ENCODE measurements at places on chromosomes 11 and 22.

DNA sequence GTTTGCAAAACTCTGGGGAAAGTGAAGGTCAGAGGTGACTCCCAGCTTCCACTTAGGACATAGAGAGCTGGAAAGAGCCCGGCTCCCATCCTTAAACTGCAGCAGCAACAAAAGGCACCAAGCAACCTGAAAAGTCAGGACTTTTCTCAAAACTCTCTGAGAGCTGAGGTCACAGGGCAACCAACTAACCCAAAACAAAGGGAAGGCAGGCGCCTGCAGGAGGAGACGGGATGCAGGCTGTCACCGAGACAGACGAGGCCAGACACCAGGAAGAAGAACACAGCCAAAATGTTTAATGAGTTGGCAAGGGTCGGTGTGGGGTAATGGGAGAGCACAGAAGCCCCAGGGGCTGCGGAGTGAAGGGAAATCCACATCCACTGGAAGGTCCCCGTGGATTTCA lies 19.9 kb downstream of the ASCL2 start:
- no peak for DNase-seq

DNA sequence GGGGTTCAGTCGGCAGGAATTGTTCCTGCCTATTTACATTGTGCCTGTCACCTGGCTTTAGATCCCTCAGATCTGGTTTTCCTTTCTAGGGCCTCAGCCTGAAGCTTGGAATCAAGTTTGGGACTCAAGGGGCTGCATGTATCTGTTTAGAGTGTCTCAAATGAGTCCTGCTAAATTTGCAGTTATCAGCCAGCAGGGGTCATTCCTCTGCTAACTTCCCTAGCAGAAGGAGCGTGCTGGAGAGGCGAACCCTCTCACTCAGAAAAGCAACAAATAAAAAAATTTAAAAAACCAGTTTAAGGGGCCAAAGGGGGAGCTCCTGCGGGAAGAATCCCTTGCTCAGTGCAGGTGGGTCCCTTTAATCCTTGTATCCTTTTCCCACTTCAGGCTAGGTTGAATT lies 1220.2 kb downstream of the JRKL start:
- no peak for DNase-seq

DNA sequence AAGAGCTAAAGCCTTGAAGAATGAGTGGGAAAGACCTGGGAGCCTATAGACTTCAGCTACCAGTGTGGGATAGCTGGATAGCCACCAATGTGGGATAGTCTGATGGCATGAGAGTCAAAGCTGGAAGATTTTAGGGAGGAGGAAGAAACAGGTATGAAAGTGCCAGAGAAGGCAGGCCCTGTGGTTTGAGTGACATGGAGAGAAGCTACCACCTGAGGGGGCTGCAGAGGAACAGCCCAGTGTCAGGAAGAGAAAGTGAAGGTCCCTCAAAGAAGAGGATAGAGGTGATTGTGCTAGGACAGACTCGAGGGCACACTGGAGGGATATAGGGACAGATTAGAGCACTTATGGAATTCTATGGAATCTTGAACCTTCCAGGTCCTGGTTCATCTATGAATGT lies 23.1 kb upstream of the PAX6 start:
- no peak for DNase-seq

DNA sequence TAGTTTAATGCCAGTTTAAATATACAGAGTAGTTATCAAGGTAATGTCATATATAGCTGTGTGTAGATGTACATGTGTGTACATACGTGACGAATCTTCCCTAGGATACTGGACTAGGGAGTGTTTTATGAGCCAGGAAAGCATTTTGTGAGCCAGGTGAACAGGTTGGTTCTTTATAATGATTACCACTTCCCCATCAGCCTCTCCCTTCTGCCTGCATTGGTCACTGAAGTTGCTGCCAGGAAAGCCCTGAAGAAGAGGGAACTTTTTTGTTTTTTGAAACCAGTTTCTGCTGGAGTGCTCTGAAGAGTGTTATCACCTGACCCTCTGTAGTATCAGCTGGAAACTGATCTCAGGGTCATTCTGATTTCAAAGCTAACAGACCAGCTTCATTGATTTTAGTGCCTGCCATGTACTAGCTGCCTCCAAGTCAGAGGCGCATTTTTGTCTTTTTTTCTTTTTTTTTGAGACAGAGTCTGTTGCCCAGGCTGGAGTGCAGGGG lies 14.2 kb upstream of the ST14 start:
- DNase-seq: no peak

- no peak for DNase-seq
Measured at GRCh38 chr22:40995821-40996220, 44.6 kb downstream of the RBX1 start.

DNA sequence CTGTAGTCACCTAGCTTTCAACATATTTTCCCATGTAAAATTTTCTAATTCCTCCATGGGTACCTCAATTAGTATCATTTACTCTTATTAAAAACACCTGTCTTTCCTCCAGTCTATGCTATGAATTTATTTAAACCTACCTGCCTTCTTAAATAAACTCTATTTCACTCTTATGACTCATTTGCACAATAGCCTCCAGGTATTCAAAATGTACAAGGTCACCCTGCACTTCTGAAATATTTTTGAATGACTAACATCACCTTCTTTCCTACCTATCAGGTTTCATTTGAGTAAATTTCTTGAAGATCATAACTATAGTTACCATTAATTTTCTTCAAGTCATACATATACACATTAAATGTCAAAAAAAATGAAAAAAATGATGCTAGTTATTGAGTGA lies 939.7 kb downstream of the DLG2 start:
- DNase-seq: no peak

DNA sequence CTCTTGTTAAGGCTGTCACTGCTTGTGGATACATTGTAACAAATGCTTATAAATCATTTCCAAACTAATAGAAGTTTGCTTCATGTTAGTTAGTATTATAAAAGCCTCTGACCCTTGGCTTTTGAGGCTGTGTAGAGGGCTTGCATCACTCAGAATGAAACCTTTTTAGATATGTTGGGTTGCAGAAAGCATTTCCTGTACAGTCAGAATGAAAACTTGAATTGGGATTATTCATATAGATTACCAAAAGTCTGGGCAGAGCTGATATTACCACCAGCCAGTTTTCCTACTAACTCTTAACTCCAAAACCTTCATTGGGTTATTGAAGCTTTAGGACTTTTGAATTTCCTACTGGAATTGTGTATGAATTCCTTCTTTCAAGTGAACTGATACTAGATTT lies 12.0 kb downstream of the KMT2A start:
- no peak for DNase-seq

DNA sequence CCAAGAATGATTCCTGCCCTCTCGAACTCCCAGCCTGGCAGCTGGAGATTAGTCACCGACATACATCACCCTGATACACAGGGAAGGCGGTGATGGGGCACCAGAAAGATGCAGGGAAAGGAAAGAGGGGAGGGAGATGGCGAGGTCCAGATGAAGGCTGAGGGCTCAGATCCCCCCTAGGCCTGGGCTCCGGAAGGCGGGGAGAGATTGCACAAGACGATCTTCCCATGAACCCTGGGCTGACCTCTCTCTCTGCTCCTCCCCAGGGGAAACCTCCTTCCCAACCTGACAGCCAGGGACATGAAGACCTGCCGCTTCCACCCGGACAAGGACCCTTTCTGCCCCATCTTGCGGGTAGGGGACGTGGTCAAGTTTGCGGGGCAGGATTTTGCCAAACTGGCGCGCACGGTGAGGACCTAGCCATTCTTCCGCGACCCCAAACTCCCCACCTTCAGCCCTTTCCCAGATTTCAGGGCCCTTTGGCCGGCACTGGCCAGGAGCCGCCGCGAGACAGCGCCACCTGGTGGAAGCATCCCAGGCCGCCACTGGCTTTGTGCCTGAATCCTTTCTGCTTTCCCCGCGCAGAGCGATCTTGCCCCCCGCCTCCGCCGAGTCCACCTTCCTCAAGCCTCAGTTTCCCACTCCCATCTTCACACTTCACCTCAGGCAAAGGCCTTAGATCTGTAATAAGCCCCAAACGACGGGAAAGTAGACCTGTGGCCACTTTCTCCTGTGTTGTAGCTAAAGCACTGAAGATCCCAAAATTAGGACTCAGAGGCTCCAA lies 11.5 kb downstream of the P2RX3 start:
- DNase-seq: no peak

- no peak for DNase-seq
Measured at GRCh38 chr22:27857443-27857842, 55.9 kb upstream of the MN1 start.

DNA sequence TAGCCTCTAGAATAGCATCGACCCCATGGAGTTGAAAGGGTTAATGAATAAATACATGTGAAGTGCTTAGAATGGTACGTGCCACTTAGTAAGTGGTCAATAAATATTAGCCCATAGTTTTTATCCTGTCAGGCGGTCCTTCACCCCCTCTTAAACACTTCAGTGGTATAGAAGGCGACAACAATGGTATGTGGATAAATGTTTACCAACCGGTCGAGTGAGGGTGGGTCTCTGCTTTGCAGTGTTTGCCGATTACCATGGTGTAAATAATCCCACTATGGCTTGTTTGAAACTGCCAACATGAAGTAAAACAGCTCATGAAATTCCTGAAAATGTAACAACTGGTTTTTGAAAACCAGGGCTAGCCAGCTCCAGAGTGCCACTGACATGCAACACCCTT lies 541.2 kb downstream of the BUD13 start:
- no peak for DNase-seq

DNA sequence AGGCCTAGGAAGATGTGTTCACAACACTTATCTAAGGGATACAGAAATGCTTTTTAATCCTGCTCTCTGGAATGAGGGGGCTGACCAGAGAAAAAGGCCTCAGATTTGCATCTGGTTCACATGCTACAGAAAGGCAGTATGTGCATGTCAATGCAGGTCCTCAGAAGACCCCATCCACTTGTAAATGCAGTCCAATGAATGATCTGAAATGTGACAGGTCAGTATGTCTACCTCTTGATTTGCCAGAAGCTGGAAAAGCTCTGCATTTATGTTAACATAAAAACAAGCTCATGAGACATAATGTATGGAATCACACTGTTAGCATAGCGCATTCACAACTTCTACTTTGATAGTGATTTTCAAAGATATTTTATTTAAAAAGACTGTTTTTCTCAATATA lies 367.4 kb upstream of the CHORDC1 start:
- DNase-seq: no peak

GRCh38 chr11:2989006-2989405 lies 3.1 kb downstream of the NAP1L4 start:
- DNase-seq: no peak

GRCh38 chr11:107018219-107018901 lies at the start of gene GUCY1A2:
TSS of gene GUCY1A2 (minus strand) at chr11:107018476. CDS start at chr11:107018055, 421 bp downstream.
- DNase-seq: peak; percentile 40

GRCh38 chr11:111063726-111064517 lies 181.6 kb upstream of the POU2AF2 start:
- peak; percentile 81 for DNase-seq

DNA sequence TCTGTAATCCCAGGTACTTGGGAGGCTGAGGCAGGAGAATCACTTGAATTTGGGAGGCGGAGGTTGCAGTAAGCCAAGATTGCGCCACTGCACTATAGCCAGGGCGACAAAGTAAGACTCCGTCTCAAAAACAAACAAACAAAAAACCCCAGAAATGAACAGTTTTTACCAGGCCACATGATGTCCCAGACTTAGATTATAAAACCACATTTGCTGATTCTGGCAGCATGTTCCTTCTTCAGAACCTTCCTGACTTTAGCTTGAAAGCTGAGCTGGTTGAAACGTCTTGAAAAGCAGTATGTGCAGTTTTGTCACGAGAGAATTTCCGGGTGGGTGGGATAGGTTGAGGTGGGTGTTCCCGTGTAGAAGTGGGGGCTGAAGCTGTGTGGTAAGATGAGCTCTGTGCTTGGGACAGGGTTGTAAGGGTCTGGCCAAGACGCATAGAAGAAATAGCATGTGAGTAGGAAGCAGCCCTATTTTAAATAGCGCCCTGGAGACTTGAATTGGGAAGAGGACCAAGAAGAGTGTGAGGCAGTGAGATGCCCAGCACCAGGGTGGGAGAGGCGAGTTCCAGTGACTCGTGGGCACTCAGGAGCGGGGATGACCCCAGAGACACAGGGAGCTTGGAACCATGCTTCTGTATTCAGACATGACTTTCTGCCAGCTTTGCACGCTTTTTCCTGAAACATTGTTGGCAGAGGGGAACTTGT lies 7.6 kb downstream of the AP2A2 start:
- DNase-seq: no peak

- no peak for DNase-seq
Measured at GRCh38 chr11:57439786-57440185, 12.9 kb upstream of the SLC43A3 start.

DNA sequence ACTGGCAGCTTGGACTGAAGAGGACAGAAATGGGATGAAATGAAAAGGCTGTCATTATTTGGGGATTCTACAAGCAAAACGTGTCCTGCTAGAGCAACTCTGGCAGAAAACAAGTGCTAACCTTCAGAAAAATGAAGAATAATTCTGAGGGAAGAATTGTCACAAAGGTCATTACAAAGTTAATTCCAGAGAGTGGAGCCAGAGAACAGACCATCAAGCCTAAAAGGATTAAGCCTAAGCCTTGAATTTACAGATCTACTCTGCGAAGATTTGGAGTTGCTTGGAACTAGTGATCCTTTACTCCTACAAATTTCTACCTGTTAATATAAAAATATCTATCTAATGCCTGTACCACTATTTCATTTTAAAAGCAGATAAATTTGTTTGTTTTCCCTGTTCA lies 1077.3 kb upstream of the CNTN5 start:
- DNase-seq: no peak

- DNase-seq: no peak
Measured at GRCh38 chr22:29979777-29980321, 96.9 kb downstream of the MTMR3 start.

- DNase-seq: no peak
Measured at GRCh38 chr22:50713571-50714056, 24.4 kb upstream of the ACR start.

- DNase-seq: peak; percentile 65
Measured at GRCh38 chr11:35274909-35275785, 136.2 kb downstream of the CD44 start.

DNA sequence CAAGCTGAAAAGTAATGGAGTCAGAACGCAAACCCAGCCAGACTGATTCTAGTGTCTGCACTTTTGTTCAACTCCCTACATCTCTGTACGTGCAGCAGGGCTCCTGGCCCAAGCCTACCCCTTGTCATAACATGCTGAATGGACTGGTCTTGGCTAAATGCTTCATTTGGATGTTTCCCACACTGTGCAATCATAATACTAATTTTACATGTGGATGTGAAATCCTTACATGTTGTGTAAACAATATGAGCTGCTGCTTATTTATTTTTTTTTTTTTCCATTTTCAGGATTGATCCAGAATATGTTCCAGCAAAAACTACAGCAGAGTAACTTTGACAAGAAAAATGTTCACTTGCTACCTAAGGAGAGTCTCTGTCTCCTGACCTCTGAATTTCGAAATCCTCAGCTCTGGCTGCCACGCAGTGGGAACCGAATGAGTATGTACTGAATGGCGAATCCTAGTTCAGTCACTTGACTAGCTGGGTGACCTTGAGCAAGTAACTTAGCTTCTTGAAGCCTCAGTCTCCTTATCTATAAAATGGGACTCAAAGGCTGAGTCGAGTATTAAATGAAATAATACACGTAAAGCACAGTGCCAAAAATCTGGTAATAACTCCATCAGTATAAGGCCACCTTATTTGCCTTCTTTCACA lies 133.4 kb downstream of the EHF start:
- no peak for DNase-seq

Measured in NCI-H446 treated with DMSO at 0.1 percent for 48 hours (cell line).